Esophagus squamous epithelium (tissue), 5 donors: ENCODE measurements at places on chromosomes 5 and 9.

- DNase-seq = no peak
These were observed 214.7 kb downstream of the EBF1 start for GRCh38 chr5:158884827-158885518.

DNA sequence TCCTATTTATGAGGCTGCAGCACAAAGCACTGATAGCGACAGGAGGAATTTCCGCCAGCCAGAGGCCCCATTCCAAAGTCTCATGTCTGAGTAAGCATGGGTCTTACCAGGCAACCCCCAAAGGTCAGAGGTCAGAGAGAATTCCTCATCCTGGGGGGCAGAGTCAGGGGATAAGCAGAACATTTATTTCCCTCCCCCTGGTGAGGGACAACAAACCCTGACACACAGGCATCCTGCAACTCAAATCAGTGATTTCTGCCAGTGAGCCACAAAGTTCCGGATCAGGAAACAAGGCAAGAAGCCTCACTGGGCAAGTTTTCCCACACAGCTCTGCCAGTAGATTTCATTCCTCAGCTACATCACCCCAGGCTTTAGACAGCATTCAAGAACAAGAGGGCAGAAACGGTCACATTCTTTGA lies 37.0 kb downstream of the ADAMTS12 start:
- no peak for DNase-seq

GRCh38 chr5:136114414-136115125 lies 18.1 kb upstream of the SMAD5 start:
- DNase-seq = no peak

GRCh38 chr5:142015781-142016533 lies 3.1 kb upstream of the GNPDA1 start:
- no peak for DNase-seq

- DNase-seq = no peak
These were observed 102.2 kb downstream of the MEGF10 start for GRCh38 chr5:127392762-127393161.

DNA sequence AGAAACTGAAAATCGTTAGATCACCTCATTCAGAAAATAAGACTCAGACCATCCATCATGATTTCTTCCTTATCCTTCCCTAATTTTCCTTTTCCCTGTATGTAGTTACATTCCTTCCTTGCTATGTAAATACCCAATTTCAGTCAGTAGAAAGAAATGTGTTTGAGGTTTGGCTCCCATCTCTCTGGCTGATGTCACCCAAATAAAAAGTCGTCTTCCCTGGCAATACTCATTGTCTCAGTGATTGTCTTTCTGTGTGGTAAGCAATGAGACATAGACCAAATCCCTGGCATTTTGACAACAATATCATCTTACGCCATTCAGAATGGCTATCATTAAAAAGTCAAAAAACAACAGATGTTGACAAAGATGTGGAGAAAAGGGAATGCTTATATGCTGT lies 303.9 kb upstream of the EDIL3 start:
- DNase-seq = no peak

- no peak for DNase-seq
These were observed 647.1 kb upstream of the KLF4 start for GRCh38 chr9:108136656-108137055.

- DNase-seq = no peak
These were observed 17.9 kb upstream of the POC5 start for GRCh38 chr5:75734913-75735789.

- DNase-seq = no peak
These were observed 32.5 kb downstream of the ANXA1 start for GRCh38 chr9:73183917-73184861.

- DNase-seq = no peak
These were observed 1.1 kb upstream of the GPSM1 start for GRCh38 chr9:136326061-136326760.

DNA sequence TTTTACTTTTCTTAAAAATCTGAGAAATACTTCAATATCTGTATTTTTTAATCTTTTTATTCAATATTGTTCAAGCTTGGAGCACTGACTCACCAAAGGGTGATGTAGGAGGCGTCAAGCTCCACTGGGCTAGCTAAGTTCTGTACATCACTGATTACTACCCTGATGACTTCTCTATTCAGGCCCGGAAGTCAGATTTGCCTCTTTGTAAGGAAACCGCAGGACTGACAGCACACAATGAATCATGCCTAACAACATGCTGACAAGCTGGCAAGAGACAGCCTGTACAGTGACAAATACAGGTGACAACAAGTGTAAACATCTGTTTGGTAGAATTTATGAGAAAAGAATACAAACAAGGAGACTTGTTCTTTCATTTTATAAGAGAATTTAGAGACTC lies 627.9 kb upstream of the RORB start:
- no peak for DNase-seq

- no peak for DNase-seq
These were observed 307.4 kb upstream of the HAPLN1 start for GRCh38 chr5:84028093-84028492.

DNA sequence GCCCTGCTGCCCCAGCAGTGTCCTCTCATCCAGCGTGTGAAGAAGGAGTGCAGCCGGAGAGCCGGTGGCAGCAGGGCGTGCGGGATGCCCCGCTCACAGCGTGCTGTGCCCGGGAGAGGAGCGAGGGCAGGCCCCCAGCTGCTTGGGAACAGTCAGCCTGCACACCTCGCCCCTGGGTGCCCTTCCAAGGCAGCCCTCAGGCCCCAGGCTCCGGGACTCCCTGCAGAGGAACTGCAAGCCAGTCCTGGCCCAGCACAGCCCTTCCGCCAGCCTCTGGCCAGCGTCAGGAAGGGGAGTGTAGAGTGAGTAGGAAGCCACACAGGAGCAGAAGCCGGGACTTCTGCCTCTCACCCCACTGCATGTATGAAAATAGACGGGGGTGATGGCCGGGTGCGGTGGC lies 43.5 kb downstream of the ADAMTS2 start:
- no peak for DNase-seq

- no peak for DNase-seq
These were observed 44.9 kb upstream of the ZNF366 start for GRCh38 chr5:72552041-72552557.

- DNase-seq = no peak
These were observed at the start of gene DMRT3 for GRCh38 chr9:976258-976942. Gene DMRT3, plus strand, starts transcription at chr9:976655. Its CDS starts 347 bp downstream, at chr9:977002.

- no peak for DNase-seq
These were observed 500 bp upstream of the CREBRF start for GRCh38 chr5:173055722-173055982.

DNA sequence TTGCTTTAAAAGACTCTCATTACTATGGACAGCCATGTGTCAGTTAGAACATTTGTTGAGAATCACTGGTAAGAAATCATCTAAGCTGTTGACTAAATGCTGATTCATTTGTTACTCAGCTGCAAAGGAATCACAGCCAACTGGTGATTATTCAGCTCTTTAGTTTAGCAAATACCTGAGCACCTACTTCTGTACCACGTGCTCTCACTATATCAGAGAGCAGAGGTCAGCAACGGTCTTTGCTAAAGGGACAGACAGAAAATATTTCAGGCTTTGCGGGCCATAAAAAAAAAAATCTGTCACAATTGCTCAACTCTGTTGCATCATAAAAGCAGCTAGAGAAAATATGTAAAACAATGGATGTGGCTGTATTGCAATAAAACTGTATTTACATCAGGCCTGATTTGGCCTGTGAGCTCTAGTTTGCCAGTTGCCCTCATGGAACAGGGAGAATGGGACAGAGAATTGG lies 377.6 kb downstream of the DNAH5 start:
- DNase-seq = no peak

DNA sequence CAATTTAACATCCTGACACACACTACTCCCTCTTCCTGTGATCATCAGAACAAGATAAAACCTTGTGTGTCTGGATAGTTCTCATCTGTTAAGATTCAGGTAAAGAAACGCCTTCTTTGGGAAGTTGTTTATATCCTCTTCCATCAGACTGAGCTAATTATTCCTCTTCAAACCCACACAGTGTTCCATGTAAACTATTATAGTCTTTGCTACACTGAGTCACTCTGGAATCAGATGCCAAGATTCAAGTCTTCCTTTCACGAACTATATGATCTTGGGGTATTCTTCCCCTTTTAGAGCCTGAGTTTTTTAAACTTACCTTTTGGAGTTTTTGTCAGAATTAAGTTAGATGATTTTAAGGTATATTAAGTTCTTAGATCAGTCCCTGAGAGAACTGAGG lies 2.0 kb downstream of the OR1J1 start:
- no peak for DNase-seq

DNA sequence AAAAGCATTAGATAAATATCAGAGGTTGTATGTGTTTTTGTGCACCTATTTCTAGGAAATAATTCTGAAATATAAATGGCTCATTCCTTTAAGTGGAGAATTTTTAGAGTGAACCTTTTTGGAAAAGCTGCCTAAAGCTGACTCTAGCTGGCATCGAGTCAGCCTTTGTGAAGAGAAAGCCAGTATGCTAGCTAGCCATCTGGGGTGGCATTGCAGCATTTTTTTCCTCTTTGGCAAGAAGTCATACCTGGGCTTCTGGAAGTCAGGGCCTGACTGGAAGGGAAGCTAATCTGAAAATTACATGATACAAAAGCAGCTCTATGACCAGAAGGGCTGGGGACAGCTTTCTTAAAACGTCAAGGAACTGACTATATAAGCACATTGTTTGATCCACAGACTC lies 19.7 kb downstream of the ANP32B start:
- DNase-seq = no peak

GRCh38 chr9:129776566-129776937 lies 23.7 kb upstream of the PTGES start:
- DNase-seq = no peak

GRCh38 chr9:79524266-79524665 lies 47.5 kb upstream of the TLE4 start:
- no peak for DNase-seq

DNA sequence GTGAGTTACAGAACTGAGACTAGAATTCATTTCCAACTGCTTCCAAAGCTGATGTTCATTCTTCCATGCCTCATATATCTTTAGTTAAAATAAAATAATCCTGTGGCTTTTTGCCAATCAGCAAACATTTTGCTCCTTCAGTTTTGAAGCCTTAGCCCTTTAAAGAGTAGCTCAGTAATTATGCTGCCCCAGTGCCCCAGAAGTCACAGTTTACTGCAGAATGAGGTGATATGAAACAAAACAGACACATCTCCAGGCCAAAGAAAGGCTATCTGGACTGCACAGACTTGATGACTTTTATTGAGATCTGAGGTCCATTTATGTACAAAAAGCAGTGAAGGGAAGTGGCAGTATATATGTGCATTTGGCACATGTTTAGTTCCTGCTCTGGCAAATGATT lies 285.8 kb upstream of the ZNF462 start:
- no peak for DNase-seq

DNA sequence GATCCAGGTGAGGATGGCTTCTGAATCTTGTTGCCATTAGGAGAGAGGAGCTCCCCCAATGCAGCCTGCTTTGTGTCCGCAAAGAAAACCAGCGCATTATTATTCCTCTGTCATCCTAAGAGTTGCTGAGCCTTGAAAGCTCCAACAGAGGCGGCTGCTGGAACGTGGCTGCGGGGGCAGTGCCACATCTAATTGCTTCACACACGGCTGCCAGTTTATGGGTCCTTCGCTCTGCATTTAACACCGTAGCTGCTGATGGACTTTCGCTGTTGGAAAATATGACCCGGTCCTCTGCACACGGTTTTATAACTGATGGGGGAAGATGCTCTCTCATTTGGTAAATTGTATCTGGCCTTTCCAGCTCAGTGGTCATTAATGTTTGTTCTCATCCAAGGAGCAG lies 38.0 kb downstream of the ZNF622 start:
- DNase-seq = no peak

DNA sequence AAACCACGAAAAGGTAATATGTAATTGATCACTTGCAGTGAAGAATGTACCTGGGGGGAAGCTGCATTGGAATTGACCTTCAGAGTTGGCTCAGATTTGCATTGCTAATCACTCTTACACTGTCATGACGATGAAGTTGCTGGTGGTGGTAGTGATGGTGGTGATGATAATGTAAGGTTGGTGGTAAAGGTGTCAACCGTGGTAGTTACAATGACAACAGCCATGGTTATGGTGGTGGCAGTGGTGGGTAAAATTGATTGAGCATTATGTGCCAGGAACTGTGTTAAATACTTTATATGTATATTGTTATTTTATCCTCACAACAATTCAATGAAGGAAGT lies 282.4 kb downstream of the NR3C1 start:
- DNase-seq = no peak

DNA sequence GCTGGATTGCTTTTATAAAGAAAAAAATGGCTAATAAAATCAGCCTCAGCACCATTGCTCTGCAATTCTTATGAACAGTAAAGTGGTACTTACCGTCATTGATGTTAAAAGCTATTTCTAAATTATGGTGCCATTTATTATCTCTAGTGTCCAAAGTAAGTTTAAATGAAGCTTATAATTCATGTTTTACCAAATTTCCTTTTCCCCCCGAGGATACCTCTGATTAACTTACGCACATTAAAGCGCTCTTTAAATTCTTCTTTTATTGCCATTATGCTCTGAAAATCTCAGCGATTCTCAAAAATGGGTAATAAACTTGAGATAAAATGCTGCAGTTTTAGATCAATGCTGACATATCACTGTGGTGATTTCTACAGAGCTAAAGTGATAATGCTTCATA lies 13.5 kb downstream of the TLX3 start:
- no peak for DNase-seq

DNA sequence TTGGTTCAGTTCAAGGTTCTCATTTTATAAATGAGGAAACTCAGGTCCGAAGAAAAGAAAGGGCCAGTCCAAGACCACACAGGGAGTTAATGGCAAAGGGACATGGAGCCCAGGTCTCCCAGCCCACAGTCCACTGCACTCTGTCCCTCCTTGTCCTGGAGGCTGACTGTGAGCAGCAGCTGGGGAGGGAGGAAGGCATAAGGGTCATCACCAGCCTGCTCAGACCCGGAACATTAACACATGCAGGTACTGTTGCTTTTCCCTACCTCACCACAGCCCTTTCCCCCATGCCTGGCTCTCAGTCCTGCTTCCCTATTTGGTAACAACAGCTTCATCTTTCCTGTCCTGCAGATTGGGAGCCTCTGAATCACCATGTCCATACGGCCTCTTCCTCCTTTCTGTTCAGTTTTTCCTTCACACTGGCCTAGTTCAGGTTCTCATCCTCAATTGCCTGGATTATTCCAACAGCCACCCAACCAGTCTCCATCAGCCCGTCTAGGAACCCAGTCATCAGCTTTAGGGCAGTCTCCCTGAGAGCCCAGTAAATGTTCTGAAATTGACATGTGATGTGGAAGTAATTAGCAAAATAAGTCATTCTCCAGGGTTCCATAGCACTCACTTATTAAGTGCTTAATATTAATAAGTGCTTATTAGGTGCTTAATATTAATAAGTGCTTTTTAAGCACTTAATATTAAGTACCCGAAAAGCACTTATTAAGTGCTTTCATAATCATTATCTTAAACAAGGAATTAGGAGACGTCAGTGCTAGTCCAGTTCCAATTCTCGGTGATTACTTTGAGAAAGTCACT lies 4.3 kb downstream of the GPX3 start:
- DNase-seq = no peak
